SJCRH30 (cell line): ENCODE measurements at places on chromosomes 7 and 10.
A peak's percentile ranks its signal among the peaks of the same experiment; 100 is the strongest.

DNA sequence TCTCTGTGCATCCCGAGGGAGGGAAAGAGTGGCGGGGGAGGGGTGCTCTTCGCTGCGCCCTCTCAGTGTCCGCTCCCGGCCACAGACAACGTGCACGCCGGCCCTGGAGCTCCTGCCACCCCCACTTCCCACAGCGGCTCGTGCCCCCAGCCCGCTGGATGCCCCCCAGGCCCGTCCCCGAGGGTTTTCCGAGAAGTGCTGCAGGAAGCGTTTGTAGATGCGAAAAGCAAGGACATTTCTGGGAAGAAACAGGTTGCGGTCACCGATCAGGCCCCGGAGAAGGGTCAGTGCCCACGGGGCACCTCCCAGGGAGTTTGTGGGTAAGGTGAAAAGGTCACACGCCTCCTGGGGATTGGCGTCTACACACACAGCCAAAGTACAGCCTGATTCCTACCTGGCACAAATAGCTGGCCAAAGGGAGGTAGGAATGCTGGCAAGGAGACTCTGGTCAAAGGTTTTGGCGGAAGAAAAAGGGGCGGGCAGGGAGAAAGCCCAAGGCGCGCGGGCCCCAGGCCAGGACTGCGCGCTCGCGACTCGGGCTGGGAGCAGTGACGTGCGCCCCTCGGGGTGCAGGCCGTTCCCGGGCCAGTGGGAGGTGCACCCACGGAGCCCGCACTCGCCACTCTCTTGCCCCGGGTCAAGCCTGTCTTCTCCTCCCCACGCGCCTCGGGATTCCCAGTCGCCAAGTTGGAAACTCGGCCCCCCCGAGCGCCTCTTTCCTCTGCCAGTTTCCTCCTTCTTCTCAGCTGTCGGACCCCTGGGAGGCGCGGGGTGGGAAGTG, 1.5 kb upstream of the NRP1 start:
- DNase-seq: peak; percentile 21

- no peak for DNase-seq
These were observed 29.4 kb downstream of the DNAJB9 start for GRCh38 chr7:108598914-108599580.

GRCh38 chr7:47371733-47372368, 210.1 kb downstream of the TNS3 start:
- DNase-seq: peak; percentile 91

DNA sequence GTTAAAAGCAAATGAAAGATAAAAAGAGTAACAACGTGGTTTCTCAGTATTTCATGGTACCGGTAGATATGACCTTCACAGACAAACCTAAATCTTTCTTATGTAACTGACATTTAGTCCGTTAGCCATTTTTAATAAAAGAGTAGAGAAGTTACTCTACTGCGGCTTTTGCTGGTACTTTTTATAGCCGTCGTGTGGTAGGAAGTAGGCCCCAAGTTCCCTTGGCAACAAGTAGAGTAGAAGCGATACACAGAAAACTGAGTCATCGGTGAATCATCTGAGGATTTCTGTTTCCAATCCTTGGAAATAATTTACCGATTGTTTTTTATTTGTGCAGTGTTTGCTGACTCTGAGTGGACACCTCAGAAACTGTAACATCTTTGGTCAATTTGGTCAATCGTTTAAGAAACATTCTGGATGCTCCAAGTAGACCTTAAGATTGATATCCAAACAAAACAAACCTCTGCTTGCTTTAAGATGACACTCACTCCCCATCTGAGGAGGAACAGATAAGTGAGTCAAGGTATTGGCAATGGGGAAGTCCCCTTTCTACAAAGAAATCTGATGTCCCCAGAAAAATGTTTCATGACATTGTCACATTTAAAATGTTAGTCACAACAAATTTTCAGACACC, 63.9 kb upstream of the AHR start:
- no peak for DNase-seq

DNA sequence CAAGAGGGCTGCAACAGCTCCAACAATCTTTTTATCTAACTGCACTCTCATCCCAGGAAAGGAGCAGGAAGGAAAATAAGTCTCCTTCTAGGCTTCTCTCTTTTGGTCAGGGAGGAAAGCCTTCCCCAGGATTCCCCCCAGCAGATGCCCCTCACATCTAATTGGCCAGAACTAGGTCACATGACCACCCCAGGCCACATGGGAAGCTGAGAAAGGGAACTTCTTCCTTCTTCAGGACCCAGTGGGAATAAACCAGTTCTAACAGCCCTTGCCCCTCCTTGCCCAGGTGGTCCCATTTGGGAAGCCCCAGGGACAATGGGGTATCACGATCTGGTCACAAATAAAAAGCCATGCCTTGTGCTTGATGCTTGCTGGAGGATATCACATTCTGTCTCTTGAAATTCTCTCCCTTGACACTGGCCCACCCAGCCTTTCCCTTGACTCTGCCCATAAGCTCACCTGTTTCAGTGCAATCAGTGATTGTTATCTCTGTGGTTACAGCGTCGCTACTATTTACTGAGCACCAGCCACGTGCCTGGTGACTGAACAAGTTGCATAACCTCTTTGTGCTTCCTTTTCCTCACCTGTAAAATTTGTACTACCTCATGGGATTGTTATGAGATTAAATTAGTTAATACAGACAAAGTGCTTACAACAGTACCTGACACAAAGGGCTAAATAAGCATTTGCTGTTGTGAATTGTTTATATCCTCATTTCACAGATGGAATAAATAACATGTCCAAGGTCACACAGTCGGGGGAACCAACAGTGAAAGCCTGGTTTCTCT, 9.0 kb upstream of the TACR2 start:
- no peak for DNase-seq

- no peak for DNase-seq
These were observed 87.2 kb downstream of the TWIST1 start for GRCh38 chr7:19030281-19030680.

DNA sequence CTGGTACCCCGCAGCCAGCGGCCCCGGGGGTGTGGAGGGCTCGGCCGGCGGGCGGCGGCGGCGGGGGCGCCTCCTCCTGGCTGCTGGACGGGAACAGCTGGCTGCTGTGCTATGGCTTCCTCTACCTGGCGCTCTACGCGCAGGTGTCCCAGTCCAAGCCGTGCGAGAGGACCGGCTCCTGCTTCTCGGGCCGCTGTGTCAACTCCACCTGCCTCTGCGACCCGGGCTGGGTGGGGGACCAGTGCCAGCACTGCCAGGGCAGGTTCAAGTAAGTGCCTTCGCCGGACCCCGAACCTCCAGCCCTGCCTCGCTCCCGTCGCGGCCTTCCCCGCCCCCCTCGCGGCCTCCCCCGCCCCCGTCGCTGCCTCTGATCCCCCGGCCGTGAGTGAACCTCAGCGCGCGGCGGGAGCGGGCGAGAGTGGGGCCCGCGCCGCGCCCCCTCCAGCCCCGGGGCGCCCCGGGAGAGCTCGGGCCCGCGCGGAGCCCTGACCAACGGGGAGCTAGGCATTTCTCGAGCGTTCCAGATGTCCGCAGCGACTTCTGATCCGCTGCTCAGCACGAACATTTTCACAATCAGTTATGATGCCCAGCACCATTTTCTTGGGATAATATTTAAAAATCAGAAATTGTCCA, 727 bp downstream of the ATRNL1 start:
- peak; percentile 23 for DNase-seq

DNA sequence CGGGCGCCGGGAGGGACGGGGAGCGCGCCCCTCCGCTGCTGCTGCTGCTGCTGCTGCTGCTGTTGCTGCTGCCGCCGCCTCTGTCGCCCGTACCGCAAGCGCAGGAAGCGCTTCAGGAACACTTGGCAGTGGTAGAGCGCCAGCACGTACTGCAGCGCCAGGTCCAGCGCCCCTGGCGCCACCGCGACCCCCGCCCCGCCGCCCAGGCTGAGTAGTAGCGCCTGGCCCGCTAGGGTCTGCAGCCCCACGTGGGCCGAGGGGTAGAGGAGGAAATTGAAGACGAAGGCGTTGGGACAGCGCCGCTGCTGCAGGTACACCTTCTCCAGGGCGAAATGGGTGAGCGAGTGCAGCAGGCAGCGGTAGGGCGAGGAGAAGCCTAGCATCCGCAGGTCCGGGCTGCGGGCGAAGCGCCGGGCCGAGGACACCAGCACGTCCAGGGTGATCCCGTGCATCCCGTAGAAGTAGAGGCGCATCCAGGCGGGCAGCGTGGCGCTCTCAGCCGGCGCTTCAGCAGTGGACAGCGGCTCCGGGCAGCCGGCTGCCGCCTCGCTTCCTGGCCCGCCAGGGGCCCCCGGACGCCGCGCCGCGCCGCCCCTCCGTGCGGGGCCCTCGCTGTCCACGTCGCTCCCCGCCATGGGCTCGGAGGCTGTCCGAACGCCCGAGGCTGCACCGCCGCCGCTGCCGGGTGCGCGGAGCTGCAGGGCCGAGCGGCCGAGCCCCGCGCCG, at the start of gene TMEM229A:
TSS of gene TMEM229A (minus strand) at position 699 of the 726 bp plus-strand sequence. CDS start at position 635, 64 bp downstream.
- no peak for DNase-seq

DNA sequence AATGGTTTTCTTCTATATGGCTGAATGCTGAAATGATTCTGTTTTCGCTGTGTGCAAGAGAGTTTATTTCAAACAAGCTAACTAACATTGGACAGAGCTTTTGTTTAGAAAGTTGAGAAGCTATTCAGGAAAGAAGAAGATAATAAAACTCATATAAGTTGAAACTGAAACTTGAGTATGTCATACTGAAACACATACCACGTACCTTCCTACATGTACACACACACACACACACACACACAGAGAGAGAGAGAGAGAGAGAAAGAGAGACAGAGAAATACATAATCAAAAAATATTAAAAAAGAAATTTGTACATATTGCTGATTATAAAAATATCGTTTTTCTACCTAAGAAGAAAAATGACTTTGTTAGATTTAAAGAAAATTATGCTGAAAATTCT, 561.9 kb upstream of the KCND2 start:
- no peak for DNase-seq

DNA sequence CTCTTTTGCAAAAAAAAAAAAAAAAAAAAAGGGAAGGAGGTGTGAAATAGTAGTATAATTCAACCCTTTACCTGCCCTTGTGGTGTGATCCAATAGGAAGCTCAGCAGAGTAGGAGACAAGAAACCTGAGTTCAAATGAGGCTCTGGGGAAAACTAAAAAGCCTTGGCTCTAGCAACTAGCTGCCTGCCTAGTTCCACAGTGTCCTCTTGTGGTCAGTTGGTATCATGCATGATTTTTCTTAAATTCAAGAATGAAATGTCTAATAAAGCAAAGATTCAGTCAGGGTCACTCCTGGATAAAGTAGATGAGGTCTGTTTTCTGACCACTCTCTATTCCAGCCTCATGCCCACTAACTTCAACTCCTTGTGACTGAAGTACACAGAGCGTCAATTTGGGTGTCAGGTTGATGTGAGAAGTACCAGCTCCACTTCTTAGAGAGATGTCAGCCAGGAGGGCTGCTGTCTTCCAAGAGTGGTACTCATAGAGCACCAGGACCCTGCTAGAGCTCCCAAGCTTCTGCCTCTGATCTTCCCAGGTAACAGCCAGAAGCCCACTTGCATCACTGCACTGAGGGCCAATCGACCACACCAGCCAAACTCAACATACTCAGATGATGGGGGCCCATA, 10.5 kb downstream of the LSM5 start:
- DNase-seq: peak; percentile 73

DNA sequence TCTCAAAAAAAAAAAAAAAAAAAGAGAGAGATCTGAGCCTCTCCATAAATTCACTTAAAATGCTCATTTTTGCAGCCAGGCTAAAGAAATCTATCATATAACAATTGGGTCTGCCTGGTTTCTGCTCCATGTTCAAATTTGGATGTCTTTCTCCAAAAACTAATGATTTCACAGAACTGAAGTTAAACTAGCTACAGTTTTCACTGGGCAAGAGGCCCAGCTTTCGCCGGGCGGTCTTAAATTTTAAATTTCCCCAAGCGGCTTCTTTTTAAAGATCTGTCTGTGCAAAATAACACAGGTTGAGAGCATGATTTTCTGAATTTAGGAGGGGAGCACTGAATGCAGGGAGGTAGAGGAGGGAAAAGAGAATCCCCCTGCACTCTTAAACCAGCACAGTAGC, 603.4 kb downstream of the KCNMA1 start:
- no peak for DNase-seq

DNA sequence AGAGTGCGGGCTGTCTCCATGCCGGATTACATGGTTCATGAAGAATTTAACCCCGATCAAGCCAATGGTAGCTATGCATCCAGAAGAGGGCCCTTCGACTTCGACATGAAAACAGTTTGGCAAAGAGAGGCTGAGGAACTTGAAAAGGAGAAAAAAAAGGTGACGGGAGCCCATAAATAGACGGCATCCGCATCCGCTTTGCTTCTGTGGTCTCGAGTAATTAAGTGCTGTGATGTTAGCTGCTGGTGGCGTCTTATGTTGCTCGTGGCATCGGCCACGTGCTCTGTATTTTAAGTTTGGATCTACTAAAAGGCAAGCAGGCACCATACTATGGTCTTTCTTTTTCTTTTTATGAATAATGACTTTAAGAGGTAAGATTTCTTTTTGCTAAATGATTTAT, 11.1 kb downstream of the C7orf57 start:
- no peak for DNase-seq

DNA sequence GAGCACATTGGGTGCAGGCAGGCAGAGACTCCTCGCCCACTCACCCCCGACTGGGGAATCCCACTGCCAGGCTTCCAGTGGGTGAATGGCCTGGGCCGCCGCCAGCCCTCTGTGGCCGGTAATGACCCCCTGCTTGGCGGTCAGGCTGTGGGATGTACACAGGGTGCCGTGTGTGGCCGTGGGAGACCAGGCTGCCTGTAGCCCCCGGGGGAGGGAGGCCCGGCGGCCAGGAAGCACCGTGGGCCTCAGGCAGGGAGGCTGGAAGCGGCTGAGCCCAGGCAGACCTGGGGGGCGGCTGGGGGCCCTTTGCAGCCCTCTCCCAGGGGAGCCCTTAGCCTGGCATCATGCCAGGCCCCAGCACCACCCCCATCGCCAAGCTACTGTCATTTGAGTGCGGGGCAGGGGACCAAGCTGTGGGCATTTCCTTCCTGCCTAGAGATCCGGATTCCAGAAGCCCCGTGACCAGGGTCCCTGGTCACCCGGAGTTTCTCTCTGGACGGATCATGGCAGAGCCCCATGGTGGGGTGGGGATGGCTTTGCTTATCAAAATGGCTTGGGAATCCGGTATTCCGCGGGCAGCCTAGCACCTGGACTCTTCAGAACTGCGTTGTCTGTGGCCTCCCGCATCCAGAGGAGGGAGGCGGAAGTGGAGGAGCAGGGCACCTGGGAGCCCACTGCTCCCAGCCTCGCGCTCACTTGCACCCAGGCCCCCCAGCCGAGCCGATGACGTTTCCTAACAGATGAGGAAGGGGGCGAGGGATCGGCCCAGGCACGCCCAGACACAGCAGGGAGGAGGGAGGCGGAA, 1.1 kb downstream of the TTYH3 start:
- DNase-seq: peak; percentile 87

DNA sequence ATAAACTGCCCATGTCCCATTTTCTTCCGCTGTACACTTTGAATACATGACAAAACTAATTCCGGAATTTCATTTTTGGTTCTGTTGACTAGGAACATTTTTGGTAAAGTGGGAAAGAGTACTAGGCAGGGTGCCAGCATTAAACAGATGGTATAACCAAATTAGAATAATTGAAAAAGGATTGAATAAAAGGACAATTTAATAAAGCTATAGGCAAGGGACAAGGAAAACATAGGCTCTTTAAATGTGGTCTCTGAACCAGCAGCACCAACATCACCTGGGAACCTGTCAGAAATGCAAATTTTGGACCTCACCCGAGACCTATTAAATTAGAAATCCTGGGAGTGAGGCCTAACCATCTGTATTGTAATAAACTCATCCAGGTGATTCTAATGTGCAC, 376.9 kb downstream of the LRRTM3 start:
- DNase-seq: no peak
